CD4-positive, alpha-beta T cell (primary cell): ENCODE measurements at places on chromosomes 2 and 18. TPM values are rescaled to one million over a fixed set of nuclear protein-coding genes. Genes with fewer than 3 reads are reported as not detected.

- DNase-seq, result no peak
- no peak overlapping the region for H3K4me3 ChIP-seq
- no peak overlapping the region for H3K27ac ChIP-seq
- H3K4me1 ChIP-seq, result peaks cover 18% of the 10 kb centered on the region
- no peaks in the 10 kb centered on the region for H3K27me3 ChIP-seq
These were observed 23.4 kb upstream of the CERS6 start for GRCh38 chr2:168432565-168433186.

DNA sequence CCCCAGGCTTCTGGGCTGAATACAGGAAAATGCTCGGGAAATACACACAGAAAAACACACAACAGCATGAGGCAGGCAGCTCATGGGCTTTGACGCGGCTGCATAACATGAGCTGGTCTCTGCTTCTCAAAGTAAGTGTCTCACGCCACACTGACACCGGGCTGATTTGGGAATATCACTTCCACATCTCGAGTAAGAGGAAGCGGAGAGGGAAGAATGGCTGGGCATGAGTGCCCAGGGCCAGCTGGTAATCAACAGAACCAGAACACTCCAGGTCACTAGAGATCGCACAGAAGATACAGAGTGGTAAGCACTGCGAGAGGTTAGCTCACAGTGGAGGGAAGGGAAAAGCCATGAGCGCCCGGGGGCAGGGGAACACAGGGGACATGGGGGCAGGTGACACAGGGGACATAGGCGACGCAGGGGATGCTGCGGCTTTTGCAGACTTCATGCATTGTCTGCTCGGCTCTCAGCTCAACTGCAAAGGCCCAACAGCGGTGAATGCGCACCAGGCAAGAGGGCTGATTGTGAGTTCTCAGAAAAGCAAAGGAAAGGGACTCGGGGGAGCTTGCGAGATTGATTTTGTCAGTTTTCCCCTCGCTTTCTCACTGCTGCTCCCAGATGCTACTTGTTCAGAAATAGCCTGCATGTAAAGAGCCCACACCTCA is 141.4 kb downstream of the MBP start:
- no peaks in the 10 kb centered on the region for H3K27me3 ChIP-seq
- H3K4me3 ChIP-seq, result no peak overlapping the region
- no peak for DNase-seq

ERICH2 gene
- not detected for total RNA-seq

GRCh38 chr2:85254540-85255300 is 73.1 kb downstream of the TGOLN2 start:
- no peak overlapping the region for H3K4me3 ChIP-seq
- no peaks in the 10 kb centered on the region for H3K27me3 ChIP-seq
- no peaks in the 10 kb centered on the region for H3K36me3 ChIP-seq
- H3K27ac ChIP-seq, result no peak overlapping the region
- H3K4me1 ChIP-seq, result no peaks in the 10 kb centered on the region
- no peak for DNase-seq

LONRF2 gene
- total RNA-seq, result 0.08 TPM

LAMA1 gene
- total RNA-seq, result not detected

DNA sequence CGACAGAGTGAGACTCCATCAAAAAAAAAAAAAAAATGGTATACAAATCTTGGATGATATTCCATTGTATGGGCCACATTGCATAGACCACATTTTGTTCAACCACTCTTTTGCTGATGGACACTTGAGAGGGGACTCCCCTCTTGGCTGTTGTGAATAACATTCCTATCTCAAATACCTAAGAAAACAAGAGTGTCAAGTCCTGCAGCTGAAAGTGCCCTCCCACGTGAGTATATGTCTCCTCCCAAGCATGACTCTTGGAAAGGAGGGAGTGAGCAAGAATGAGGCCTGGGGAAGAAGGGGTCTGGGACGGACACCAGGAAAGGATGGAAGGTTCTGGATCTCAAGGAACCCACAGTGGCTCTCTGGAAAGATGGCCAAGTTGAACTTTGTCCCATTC is 36.0 kb upstream of the NPAS2 start:
- H3K36me3 ChIP-seq, result no peaks in the 10 kb centered on the region
- H3K4me3 ChIP-seq, result no peak overlapping the region
- no peak for DNase-seq
- no peaks in the 10 kb centered on the region for H3K4me1 ChIP-seq
- H3K27ac ChIP-seq, result no peak overlapping the region
- H3K27me3 ChIP-seq, result no peaks in the 10 kb centered on the region

- peak; percentile 53 for DNase-seq
- H3K4me3 ChIP-seq, result peak overlapping the region; percentile 66
- H3K27ac ChIP-seq, result peak overlapping the region; percentile 84
- no peaks in the 10 kb centered on the region for H3K27me3 ChIP-seq
- peaks cover 23% of the 10 kb centered on the region for H3K36me3 ChIP-seq
These were observed 2.1 kb downstream of the PCBP1 start for GRCh38 chr2:70089220-70089982.

ALLC gene
- total RNA-seq, result not detected

- H3K36me3 ChIP-seq, result no peaks in the 10 kb centered on the region
- no peaks in the 10 kb centered on the region for H3K27me3 ChIP-seq
- no peak for DNase-seq
These were observed 91.0 kb downstream of the TMEM17 start for GRCh38 chr2:62415019-62415431.

UCN gene
- total RNA-seq, result 1.8 TPM

GRCh38 chr2:96123936-96124335 is 7.6 kb upstream of the ADRA2B start:
- H3K27me3 ChIP-seq, result peaks cover 17% of the 10 kb centered on the region
- no peaks in the 10 kb centered on the region for H3K4me1 ChIP-seq
- H3K27ac ChIP-seq, result no peak overlapping the region
- no peak for DNase-seq
- H3K36me3 ChIP-seq, result no peaks in the 10 kb centered on the region

EML6 gene
- total RNA-seq, result 0.34 TPM

- H3K27ac ChIP-seq, result no peak overlapping the region
- no peaks in the 10 kb centered on the region for H3K36me3 ChIP-seq
- H3K27me3 ChIP-seq, result no peaks in the 10 kb centered on the region
These were observed 246.0 kb upstream of the CXCR4 start for GRCh38 chr2:136363900-136364299.

DNA sequence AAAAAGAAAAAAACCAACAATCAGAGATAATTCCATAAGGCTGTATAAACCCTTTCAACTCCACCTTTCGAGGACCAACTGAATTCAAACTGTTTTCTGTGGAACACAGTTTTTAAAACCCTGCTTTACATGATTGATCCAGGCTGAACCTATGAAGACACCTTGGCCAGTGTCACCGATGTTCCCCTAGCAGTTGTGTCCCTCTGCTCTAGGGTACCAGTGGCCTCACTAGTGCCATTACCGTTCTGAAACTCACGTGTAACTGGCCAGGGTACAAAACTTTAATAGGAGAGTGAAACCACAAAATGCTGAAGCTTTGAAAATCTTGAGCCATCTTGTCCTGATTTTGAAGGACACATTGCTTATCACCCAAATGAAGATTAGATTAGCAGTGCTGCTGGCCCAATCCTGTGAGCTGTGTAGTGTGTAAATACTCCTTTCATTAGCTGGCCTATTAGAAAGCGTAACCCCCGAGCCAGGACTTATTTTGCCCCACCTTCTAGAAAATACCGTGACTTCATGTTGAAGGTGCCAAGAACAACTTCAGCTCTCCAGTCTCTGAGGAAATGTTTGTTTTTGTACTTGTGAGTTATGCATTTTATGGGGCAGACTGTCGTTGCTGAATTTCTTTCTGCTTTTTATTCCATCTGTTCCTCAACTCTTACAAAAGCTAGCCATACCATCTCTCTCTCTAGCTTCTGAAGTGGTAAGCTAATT is 147.8 kb upstream of the MAP3K20 start:
- no peak overlapping the region for H3K4me3 ChIP-seq
- peaks cover 6% of the 10 kb centered on the region for H3K4me1 ChIP-seq
- no peak for DNase-seq
- H3K27me3 ChIP-seq, result no peaks in the 10 kb centered on the region
- H3K27ac ChIP-seq, result no peak overlapping the region

DNA sequence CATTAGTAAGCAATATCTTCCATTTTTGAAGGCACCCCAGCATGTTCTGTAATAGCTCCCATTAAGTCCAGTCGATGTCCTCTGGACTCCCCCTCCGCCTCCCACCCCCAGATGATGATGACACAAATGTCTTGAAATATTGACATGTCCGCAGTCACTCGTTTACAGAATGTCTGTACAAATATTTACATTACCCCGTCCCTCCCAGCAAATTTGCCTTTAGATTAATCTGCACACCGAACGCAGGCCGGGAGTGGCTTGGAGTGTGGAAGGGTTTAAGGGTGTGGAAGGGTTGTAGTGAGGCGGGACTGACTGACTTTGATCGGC is 853 bp upstream of the OSBPL6 start:
- H3K27ac ChIP-seq, result no peak overlapping the region
- DNase-seq, result no peak
- H3K27me3 ChIP-seq, result peaks cover 49% of the 10 kb centered on the region
- peak overlapping the region; percentile 19 for H3K4me3 ChIP-seq
- peaks cover 13% of the 10 kb centered on the region for H3K4me1 ChIP-seq

ADAM23 gene
- total RNA-seq, result 7.7 TPM

MYCN gene
- total RNA-seq, result 0.19 TPM

GRCh38 chr2:139162456-139162855 is 382.3 kb upstream of the NXPH2 start:
- no peaks in the 10 kb centered on the region for H3K36me3 ChIP-seq
- DNase-seq, result no peak
- H3K27ac ChIP-seq, result no peak overlapping the region
- H3K4me3 ChIP-seq, result no peak overlapping the region
- no peaks in the 10 kb centered on the region for H3K4me1 ChIP-seq

GRCh38 chr18:37238282-37239108 is 327.1 kb downstream of the CELF4 start:
- H3K36me3 ChIP-seq, result no peaks in the 10 kb centered on the region
- H3K4me1 ChIP-seq, result no peaks in the 10 kb centered on the region

GRCh38 chr2:18959952-18960717 is 370.8 kb upstream of the NT5C1B start:
- no peaks in the 10 kb centered on the region for H3K27me3 ChIP-seq
- H3K4me1 ChIP-seq, result no peaks in the 10 kb centered on the region
- no peak overlapping the region for H3K27ac ChIP-seq
- no peak for DNase-seq

ARHGEF4 gene
- total RNA-seq, result 3.6 TPM

ANO7 gene
- 0.14 TPM for total RNA-seq

GRCh38 chr2:206584323-206585116 is 57.8 kb upstream of the FAM237A start:
- H3K4me1 ChIP-seq, result no peaks in the 10 kb centered on the region
- no peak for DNase-seq
- no peak overlapping the region for H3K4me3 ChIP-seq
- no peak overlapping the region for H3K27ac ChIP-seq
- H3K27me3 ChIP-seq, result peaks cover 2% of the 10 kb centered on the region

DNA sequence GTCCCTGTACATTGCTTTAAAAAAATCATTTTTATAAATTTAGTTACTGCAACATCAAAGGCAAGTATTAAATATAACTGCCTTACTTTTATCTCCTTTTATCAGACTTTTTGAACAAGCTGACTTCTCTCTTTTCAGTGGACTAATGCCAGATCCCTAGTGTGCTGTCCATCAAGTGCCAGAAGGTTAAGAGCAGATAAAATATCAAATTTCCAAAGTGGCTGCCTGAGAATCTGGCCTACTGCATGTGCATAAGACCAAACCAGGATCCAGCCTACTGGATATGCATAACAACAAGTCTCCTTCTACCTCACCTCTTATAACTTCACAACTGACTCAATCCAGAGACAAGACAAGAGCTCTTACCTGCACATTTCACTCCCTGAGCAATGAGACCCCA is 59.8 kb upstream of the CHRNA1 start:
- no peaks in the 10 kb centered on the region for H3K36me3 ChIP-seq
- no peaks in the 10 kb centered on the region for H3K27me3 ChIP-seq
- no peak overlapping the region for H3K4me3 ChIP-seq
- no peak for DNase-seq
- H3K27ac ChIP-seq, result no peak overlapping the region
- H3K4me1 ChIP-seq, result no peaks in the 10 kb centered on the region

GRCh38 chr2:73031725-73032701 is 39.5 kb downstream of the SFXN5 start:
- H3K36me3 ChIP-seq, result no peaks in the 10 kb centered on the region
- no peaks in the 10 kb centered on the region for H3K4me1 ChIP-seq
- H3K4me3 ChIP-seq, result no peak overlapping the region
- H3K27ac ChIP-seq, result no peak overlapping the region

- no peaks in the 10 kb centered on the region for H3K27me3 ChIP-seq
- H3K4me3 ChIP-seq, result no peak overlapping the region
- DNase-seq, result no peak
These were observed 124.6 kb downstream of the TFCP2L1 start for GRCh38 chr2:121160366-121160765.

DNA sequence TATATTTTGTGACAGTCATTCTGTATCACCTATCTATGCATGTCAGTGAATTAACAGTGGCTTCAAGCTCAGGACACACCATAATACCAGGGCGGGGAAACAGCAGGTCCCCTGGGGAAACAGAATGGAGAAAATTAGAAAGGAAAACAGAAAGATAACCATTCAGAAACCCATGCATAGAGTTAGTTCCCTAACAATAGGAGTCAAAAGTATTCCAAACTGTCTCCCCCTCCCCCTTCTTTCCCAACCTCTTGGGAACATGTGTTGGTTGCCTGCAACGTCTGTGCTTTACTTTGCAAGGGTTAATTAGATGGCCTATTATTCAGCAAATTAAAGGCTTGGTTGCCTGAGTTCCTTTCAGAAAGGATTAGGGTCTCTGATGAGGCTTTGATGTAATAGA is 176.4 kb downstream of the MYO3B start:
- H3K36me3 ChIP-seq, result no peaks in the 10 kb centered on the region
- H3K4me3 ChIP-seq, result no peak overlapping the region
- H3K4me1 ChIP-seq, result peaks cover 11% of the 10 kb centered on the region
- DNase-seq, result no peak
- no peaks in the 10 kb centered on the region for H3K27me3 ChIP-seq

DNA sequence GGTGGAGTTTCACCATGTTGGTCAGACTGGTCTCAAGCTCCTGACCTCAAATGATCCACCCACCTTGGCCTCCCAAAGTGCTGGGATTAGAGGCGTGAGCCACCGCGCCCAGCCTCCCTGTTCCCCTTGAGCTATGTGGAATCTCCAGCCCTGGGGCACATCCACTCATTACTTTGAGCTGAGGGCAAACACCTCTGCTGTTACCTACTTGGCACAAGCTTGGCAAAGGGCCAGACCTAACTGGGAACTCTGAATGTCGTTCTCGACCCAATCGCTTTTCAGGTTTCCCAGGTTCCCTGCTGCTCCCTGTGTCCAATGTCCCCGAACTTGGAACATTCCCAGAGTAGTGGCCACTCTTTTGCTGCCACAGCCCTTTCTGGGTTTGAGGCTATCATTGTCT is 40.6 kb downstream of the CHST10 start:
- H3K27ac ChIP-seq, result no peak overlapping the region
- H3K36me3 ChIP-seq, result no peaks in the 10 kb centered on the region
- no peaks in the 10 kb centered on the region for H3K4me1 ChIP-seq
- no peak for DNase-seq
- no peaks in the 10 kb centered on the region for H3K27me3 ChIP-seq

CASP8 gene
- total RNA-seq, result 172 TPM
